Stimulated activated CD4-positive, alpha-beta T cell treated with anti-CD3 and anti-CD28 coated beads, Interleukin-15, amount 100 ng/mL, for 1 hour (primary cell): ENCODE measurements at places on chromosomes 4 and X.

- no peak for DNase-seq
Observed at GRCh38 chr4:13881892-13882291, 254.4 kb upstream of the BOD1L1 start.

DNA sequence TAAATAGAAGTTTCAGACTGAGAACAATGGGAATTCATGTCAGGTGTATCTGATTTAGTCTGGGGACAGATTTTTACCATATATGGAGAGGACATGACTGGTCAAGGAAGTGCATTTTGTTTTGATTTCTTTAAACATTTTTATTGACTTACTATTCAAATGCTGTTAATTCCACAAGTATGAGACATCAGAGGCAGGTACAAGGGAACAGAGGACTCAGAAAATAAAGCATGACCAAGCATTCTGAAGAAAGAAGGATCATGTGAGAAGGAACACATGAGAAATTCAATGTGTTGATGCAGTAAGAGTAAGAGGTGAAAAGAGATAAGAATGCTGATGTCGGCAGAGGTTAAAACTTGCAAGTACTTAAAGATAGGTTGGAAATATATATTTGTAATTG lies 1452.6 kb downstream of the PCDH7 start:
- DNase-seq = no peak

GRCh38 chr4:30939684-30940083 lies 219.5 kb downstream of the PCDH7 start:
- DNase-seq = no peak

DNA sequence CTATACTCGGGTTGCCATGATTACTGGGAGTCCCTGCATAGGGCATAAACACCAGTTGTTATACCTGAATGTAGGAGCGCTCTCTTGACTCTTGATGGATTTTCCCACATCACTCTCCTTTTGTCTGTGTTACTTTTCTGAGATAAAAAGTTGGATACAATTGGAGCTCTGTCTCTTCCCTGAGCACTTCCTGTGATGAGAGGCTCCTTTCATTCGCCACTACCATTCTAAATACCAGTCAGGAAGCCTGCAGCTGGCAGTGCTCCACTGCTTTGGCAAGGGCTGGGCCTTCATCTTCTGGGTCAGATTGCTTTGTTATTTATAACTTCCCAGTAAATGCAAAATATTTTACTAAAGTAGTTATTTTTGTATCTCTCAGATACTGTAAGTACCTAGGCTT lies 13.9 kb downstream of the TCEANC start:
- no peak for DNase-seq

DNA sequence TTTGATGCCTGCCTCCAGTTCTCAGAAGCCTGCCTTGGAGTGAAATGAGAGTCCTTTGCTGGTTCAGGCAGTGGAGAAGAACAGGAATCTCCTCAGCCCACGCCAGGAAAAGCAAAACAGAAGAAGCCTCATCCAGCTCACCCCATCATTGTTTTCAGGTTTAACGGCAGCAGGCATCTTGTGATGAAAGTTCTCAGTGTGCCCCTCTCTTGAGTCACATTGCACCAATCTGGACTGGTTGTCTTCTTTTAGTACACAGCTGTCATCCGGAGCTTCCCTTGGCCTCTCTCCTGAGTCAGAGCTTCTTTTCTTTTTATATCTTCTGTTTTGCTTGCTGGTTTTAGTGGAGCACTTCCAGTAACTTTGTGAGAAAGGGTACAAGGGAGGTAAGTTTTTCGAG lies 50.9 kb downstream of the TSPAN7 start:
- DNase-seq = no peak

DNA sequence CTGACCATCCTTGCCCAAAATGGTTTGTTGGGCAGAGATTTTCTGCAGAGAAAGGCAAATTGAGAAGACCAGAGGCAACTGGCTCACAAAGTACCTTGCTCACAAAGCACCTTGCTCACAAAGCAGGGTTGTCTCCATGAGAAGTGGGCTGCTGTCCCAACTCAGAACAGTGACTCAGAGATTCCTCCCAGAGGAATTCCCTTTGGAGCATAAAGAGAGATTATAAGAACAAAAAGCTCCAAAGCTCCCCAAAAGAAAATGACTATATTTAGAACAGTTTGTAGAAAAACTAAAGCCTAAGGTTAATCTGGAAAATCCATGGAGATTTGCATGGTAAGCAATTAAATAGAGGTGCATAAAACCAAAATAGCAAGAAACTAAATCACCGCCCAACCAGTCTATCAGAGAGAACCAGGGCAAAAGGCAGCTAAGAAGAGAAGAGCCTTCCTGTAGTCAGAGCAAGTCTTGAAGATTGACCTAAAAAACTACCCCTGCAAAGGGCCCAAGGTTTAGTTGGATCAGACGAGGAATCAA lies 731.4 kb downstream of the FAT4 start:
- DNase-seq = no peak

DNA sequence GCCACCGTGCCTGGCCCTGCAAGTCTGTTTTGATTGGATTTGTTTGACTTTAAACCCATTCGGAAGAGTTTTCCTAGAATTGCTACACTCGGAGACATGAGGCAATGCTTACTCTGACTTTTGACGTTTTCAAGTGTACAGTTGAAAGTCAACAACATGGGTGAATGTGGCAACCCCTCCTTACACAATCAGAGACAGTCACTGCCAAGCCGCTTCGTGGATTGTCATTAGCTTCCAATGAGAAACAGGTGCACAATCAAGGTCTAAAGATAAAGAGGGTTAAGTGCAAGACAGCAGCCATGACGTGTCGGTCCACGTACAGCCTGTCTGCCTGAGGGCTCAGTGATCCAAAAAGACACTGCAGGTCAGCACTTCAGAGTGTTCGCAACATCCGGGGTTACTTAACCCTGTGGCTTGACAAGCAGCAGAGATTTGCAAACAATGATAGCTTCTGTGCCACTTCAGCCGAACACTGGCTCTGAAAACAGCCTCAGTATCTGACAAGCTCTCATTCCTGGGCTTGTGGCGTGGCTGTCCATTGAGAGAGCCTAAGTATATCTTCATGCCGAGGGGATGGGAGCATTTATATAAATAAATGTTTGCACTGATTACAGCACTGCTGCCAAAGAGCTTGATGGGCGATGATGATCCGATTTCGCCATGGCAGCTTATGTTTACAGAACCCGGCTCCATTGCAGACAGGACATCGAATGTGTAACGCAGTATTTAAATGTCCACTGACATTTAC lies 180.0 kb downstream of the DHRSX start:
- no peak for DNase-seq

DNA sequence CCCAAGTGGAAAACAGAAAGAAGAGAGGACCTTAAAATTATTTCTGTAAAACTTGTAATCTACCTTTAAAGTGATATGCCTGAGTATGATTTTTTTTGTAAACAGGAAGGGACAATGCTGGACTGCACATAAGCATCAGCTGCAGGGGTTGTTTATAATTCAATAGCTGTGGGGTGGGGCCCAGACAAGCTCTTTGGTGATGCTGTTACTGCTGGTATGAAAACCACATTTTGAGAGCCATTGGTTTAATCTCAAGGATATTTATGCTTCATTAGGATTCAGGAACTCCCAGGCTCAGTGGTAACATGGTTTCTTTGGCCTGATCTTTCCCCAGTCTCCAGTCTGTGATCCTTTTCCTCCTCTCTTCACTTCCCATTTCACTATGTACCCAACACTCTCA lies 34.3 kb upstream of the GRPR start:
- no peak for DNase-seq

DNA sequence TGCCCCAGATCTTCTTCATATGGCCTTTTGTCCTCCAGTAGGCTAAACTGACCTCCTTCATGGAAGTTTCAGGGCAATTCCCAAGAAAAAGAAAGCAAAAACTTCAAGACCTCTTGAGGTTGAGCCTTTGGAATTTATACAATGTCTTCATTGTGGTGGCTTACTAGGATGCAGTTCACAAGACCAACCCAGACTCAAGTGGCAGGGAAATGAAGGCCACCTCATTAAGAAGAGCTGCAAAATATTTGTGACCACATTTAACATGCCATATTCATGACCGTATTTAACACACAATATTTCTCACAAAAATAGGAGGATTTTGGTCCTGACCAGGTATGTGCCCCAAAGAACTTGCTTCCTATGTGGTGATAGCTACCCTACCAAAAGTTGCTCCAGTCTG lies 605.5 kb upstream of the PITX2 start:
- no peak for DNase-seq

GRCh38 chrX:39814391-39814790 lies 283.4 kb downstream of the BCOR start:
- no peak for DNase-seq

GRCh38 chr4:153341575-153342090 lies 2.9 kb upstream of the MND1 start:
- no peak for DNase-seq

GRCh38 chrX:15599461-15599860 lies 1.3 kb downstream of the ACE2 start:
- no peak for DNase-seq

DNA sequence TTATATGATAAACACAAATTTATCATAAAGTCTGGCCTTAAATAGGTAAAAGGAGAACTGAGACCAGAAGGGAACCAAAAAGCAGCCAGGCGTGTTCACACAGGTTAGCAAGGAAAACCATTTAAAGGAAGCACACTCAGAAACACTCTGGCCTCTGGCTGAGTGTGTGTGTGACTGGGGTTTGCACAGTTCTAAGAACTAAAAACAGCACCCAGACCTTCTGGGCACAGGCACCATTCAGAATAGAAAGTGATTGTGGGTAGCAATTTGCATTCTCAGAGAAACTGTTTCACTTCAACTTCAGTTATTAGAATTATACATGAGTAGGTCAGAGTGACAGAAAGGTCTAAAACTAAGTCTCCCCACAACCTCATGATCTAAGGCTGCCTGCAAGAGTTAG lies 10.0 kb downstream of the GPR82 start:
- DNase-seq = no peak
